ENCODE measurements at places on chromosomes 3 and 15.

DNA sequence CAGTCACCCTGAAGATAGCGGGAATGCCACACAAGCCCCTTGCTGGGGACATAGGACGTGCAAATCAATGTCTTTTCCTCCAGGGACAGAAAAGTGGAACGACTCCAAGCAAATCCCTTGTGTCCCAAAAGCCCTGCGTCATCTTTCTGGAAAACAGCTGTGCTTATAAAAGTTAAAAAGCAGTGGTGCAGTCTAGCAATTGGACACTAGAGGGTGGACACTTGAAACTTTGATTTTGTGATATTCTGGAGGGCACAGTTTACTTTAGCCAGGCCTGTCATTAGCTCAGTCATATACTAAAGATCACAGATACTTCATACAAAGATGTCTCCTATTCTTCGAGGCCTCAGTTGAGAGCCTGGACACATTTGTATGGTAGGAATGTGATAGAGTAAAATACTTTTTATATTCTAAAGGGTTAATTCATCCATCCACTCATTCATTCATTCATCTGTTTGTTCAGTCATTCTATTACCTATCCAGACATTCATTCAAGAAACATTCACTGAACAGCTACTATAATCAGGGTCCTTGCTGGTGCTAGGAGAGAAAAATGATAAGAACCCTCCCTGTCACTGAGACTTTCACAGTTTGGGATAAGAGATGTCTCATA is 63.8 kb upstream of the ANKRD34C start:
- DNase-seq = no peak

DNA sequence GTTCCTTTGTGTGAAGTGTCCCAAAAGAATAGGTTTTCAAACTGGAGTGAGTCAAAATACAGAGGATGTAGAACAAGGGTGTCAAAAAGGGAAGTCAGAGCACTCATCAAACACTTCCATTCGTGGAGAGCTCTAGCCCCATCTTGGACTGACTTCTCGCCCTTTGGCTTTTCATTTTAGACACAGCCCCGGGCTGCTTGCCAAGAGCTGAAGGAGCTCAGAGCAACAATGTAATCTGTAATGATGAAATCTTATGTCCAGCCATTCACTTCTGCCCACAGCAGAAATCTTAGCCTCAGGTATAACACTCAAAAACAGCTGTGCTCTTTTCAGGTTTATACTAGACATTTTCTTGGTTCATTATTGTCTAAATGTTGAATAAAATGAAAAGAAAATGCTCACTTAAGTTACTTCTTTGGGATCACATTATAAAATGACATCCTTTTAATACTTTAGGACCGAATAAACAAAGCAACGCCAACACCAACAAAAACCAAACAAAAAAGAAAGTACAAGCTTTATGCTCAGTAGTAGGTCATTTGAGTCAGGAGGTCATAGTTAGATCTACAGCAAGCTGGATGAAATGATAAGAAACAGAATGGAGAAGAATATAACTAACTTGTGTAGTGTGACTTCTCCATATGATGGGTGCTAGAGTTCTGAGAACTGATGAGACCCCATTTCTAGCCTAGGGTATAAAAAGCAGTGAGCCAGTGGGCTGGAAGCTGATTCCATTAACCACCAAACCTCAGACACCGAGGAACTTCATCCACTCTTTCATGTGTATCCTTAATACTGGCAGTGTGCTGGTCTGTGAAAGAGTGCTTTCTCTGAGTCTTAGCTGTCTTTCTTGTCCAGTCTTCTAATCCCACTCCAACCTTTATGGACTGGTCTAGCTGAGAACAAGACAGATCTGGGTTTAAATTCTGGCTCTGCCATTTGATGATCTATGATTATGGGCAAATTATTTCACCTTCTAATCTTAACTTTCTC is 131.8 kb upstream of the SLC7A14 start:
- DNase-seq = no peak

DNA sequence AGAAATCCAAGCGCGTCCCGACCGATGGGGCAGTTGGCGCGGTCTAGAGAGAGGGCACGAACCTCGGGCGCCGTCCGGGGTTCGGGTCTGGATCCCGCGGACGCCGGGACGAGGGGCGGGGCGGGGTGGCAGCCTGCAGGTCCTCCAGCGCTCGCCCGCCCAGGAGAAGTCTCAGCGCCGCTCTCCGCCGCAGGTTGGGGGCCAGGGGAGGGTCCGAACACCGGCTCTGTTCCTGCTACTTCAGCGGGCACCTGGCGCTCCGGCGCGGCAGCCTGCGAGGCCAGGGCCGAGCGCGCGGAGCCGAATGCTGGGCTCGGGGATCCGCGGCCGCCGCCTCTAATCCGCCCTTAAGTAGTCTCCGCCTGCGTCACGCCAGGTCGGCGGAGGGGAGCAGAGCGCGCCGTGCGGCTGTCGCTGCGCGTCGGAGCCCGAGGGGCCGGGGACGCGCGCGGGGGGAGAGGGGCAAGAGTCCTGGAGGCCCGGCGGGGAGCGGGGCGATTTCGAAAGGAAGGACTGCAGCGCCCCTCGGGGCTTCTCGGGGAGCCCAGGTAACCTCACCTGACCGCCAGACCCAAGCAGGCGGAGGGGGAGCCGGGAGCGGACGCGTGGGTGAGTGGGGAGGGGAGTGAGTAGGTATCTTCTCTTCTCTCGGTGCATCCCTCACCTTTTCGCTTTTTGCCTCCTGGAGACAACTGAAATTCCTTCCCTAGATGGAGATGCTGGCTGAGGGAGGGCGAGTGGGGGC is at the start of gene GJD2:
Gene GJD2, minus strand, starts transcription at position 325 of the 745 bp plus-strand sequence. CDS start 510 bp downstream, outside the sequence.
- DNase-seq = no peak

- DNase-seq = peak; percentile 44
These were observed 836.2 kb downstream of the AGBL1 start for GRCh38 chr15:86915811-86916331.

- no peak for DNase-seq
These were observed 39.1 kb downstream of the SLC9A9 start for GRCh38 chr3:143809121-143809621.

DNA sequence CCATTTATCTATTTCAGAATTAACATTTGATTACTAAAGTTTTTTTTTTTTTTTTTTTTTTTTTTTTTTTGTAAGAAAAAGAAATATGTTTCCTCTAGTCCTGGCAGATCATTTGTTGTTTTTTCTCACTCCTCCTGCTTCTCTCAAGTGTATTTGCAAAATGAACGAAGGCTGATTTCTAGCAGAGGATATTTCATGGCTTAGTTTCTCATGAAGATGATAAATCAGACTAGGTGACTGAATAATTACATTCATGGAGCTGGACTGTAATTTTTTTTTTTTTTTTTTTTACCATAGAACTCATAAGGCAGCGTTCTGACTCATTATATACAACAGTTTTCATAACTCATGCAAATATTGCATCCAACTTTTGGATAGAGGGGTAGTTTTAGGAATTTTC is 332.5 kb upstream of the SEMA6D start:
- no peak for DNase-seq

DNA sequence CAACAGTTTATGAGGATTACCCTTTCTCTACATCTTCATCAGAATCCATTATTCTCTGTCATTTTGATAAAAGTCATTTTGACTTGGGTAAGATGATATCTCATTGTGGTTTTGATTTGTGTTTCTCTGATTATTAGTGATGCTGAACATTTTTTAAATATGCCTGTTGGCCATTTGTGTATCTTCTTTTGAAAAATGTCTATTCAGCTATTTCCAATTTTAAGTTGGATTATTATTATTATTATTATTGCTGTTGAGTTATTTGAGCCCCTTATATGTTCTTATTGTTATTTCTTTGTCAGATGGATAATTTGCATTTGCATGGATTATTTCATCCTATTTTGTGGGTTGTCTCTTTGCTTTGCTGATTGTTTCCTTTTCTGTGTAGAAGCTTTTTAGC is 421.2 kb upstream of the LMCD1 start:
- no peak for DNase-seq

GRCh38 chr15:23002920-23003319 is 22.8 kb upstream of the CYFIP1 start:
- DNase-seq = no peak

DNA sequence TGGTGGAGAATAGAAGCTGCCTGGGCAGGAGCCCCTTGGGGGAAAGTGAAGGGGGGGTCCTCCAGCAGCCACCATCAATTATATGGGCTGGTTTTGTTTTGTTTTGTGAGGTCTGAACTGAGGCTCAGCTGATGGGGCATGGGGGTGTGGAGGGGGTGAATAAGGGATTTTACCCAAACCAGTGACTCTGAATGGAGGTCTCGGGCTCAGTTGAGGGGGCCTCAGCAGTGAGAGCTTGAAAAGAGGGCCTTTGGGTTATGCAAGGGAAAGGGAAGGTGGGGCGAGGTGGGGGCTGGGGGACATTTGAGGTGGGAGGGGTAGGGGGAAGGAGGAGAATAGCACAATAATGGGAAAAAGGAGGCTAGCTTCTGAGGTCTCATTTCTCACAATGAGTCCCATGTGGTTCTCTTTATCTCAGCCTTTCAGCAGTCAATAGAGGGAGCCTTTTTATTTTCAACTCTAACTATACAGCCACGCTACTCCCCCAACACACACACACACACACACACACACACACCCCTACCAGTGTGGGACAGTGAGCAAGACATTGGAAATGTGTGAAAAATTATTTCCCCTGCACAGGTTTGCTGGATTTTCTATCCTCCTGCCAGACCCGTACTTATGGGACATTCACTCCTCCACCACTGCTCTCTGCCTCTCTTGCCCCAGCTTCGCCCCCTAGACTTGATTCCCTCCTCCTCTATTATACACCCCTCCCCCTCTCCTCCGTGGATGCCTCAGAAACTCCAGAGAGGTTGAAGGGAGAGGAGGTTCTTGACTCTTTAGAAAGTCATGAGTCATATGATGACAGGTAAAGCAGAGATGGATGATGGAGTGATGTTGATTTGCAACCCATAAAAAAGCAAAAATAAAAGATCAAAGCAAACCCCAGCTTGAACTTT is 96.0 kb downstream of the GTPBP8 start:
- peak; percentile 61 for DNase-seq

- DNase-seq = no peak
These were observed 942.0 kb downstream of the SQOR start for GRCh38 chr15:46576646-46577395.

- DNase-seq = no peak
These were observed 145.8 kb upstream of the NECTIN3 start for GRCh38 chr3:110925798-110926197.

DNA sequence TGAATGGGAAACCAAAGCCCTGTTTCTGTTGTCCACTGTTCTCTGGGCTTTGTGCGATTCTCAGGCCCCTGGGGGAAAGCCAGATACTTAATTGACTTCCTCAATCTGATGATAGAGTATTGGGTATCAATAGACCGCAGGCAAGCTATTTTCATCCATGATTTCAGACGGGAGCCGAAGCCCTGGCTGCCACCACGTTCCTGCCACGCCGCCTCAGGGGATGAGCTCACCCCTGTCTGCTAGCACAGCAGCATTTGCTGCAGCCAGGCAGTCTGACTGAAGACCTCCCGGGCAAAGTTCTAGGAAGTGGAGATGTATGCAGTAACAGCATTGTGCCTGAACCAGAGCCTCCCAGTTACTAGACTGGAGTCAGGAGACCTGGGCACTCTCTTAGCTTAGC is 69.8 kb downstream of the ISG20 start:
- no peak for DNase-seq

- no peak for DNase-seq
These were observed 44.8 kb downstream of the ANP32A start for GRCh38 chr15:68775671-68776476.

GRCh38 chr15:29542994-29543393 is 273.4 kb upstream of the NSMCE3 start:
- no peak for DNase-seq

GRCh38 chr15:42014406-42014805 is 6.4 kb downstream of the PLA2G4E start:
- no peak for DNase-seq

DNA sequence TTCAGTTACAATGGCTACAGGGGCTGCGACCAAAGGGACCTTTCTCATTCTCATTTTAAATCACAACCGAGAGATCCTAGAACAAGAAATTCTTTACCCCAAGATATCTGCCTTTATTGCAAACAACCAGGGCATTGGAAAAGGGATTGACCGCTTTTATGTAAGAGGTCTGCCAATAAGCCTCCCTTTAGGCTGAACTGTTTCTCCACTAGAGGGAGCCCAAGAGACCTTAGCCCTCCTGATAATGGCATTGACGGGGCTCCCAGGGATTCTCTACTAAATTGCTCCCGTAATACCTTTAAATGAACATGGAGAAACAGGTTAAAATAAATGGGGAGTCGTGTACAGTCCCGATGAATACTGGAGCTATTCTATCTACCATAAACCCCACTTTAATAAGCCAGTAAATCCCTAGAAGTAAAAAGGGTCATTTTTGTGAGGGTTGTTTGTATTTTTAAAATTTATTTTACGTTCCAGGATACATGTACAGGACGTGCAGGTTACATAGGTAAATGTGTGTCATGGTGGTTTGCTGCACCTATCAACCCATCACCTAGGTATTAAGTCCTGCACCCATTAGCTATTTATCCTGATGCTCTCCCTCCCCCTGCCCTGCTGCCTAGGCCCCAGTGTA is 7.5 kb upstream of the IGSF10 start:
- peak; percentile 38 for DNase-seq

- DNase-seq = no peak
These were observed 9.2 kb downstream of the IGDCC3 start for GRCh38 chr15:65368302-65369211.

GRCh38 chr15:68818769-68819494 is 1.8 kb downstream of the ANP32A start:
- DNase-seq = no peak
